ENCODE measurements at places on chromosomes 1 and 21.

DNA sequence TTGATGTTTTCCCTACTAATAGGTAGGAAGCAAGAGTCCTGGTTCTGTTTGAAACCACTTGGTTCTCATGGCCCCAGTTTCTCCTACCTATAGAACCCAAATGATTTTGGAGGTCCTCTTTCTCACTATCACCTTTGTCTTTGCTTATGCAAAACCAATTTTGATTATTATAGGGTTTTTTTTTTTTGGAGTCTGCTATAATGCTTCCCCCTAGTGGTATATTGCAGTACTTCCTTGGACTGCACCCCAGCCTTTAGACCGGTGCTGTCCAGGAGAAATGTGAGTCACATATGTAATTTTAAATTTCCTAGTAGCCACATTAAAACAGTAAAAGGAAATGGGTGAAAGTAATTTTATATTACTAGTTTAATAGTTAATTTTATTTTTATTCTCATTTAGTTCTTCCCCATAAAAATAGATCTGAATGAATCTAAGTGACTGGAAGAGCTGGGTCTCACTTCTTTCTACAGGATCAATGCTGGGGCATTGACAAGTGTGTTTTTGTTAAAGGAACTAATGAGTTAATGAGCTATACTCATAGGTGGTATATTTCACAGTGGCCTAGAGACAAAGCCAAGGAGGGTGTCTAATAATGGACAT, 10.6 kb downstream of the FCMR start:
- peak; percentile 52 for DNase-seq

GRCh38 chr1:17845583-17845982, 90.5 kb downstream of the ACTL8 start:
- DNase-seq: no peak

DNA sequence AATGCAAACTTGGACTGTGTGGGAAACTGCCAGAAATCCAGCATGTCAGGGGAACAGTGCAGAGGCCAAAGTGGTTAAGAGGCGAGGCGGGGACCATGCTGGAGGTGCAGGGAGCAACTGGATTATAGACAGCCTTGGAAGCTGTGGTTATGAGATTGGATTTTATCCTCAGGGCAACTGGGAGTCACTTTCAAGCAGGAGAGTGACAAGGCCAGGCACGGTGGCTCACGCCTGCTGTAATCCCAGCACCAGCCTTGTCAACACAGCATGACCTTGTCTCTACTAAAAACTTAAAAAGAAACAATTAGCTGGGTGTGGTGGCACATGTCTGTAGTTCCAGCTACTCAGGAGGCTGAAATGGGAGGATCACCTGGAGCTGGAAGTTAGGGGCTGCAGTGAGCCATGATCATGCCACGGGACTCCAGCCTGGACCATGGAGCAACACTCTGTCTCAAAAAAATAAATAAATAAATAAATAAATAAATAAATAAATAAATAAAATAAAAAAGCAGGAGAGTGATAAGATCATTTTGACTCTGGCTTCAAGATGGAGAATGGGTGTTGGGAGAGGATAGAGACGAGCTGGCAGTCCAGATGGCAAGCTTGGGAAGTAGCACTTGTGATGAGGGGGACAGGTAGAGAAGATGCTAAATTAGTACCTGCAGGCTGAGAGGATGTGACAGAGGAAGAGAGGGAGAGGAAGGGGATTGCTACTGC, 3.5 kb downstream of the HAPLN2 start:
- no peak for DNase-seq

DNA sequence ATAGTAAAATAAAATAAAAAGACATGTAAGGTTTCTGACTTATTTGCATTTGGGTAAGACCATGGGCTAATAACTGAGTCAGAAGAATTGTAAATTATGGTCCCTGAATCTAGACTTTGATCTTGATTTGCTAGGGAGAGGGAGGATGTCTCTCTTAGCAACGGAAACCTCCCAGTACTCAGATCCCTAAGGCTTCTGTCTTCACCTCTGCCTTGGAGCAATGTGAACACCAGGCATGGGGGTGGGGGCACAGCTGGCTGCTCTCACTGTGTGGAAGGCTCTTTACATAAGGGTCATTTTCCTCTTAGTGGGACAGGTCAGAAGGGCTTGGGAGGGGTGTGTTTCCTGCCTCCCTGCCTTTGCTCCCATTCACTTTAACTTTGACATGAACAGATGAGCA, 17.0 kb upstream of the TMEM54 start:
- DNase-seq: no peak

- peak; percentile 8 for DNase-seq
Measured at GRCh38 chr1:108041360-108042142, 76.6 kb upstream of the VAV3 start.

- peak; percentile 41 for DNase-seq
Measured at GRCh38 chr1:150548632-150549495, at the start of gene ADAMTSL4. Gene ADAMTSL4, plus strand, starts transcription at chr1:150549408. Its CDS starts 2,881 bp downstream, at chr1:150552289.

DNA sequence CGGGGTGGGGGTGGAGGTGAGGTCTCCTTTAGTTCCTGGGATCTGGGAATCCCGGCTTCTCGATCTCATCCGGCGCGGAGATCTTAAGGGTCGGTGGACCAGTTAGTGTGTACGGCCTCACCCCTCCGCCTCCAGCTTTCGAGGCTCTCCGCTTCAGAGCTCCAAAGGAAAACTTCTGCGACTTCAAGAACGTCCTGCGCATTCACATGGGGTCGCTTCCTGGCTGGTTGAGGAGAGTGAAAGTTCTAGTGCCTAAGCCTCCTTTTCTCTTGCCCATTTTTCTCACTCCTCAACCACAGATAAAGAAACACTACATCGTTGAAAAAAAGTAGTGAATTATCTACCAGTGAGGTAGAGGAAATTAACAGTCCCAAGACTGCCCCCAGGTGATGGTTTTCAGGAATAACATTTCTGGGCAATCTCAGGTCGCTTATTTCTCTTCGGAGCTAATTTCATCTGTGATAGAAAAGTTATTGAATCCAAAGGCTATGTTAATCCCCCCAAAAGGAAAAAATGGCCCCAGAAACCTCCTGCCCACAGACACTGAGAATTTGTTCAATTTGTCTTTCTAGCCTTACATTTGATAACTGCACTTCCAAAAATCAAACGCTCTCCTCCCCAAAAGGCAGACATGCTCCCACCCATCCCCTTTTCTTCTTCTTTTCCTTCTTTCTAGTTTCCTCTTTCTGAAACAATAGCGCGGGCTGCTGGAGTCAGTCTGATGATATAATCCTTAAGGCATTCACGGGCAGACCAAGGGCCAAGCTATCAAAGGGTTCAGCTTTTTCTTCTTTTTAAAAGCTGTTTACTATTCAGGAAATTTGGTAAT, 20.6 kb upstream of the TBX15 start:
- no peak for DNase-seq

Data from CD4-positive, alpha-beta T cell treated with Interleukin-6 for 4 hours (primary cell).